Right renal pelvis (tissue), 4 donors: ENCODE measurements at places on chromosomes 13 and 19. TPM values are rescaled to one million over a fixed set of nuclear protein-coding genes. Genes with fewer than 3 reads are reported as not detected.

GRCh38 chr19:33301900-33302174 lies 497 bp downstream of the CEBPA start:
- DNase-seq, result no peak

Gene LHB
- not detected for polyA plus RNA-seq

DNA sequence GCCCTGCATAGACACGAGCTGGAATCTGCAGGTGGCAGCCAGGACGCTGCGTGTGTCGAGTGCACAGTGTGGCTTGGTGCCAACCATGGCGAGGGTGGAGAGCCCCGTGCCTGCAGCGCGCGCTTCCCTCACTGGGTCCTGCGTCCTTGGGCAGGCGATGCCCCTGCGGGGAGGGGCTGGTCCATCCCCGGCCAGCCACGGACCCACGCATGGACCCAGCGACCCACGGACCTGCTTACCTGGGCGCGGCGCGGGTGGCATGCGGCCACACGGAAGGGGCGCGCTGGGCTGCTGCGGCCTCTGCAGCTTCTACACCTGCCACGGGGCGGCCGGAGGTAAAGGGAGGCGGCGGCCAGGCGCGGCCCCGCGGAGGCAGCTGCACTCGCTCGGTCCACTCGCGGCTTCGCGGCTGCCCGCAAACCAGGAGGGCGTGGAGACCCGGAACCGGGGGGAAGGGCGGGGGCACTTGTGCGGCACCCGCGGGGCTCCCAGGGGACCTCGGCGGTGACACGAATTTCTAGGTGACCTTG lies 569 bp upstream of the MCF2L start:
- DNase-seq, result no peak

- no peak for DNase-seq
These were observed 24.2 kb upstream of the GATAD2A start for GRCh38 chr19:19381007-19381926.

Gene CARS2
- polyA plus RNA-seq, result 59.5 TPM

DNA sequence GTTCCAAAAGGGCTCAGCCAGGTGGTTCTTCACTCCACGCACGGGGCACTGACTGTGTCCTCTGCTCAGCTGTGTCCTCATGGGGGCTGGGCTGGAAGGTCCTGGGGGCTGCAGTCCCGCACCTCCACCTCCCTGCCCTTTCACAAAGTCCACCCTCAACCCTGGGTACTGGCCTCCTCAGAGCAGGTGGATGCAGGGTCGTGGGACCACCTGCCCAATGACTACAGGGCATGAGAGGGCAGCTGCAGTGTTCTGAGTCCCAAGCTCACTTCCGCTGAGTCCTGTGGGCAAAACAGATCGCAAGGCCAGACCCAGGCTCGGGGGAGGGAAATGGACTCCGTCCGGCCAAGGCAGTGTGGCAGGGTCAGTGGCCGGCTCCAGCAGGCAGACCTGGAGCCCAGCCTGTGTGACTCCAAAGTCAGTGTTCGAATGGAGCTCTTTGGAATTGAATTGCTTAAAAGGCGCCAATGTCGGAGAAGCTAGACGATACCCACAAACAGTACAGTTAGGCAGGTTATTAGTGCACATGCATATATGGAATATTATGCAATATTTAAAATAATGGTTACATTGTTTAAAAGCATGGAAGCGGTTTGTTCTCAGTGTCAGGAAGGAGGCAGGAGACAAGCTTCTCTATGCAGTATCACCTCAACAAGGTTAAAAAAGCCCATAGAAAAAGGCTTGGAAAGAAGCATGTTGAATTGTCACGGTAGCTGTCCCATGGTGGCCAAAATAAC lies 54.8 kb downstream of the MCF2L start:
- DNase-seq, result no peak

GRCh38 chr13:30845297-30846214 lies 60.5 kb upstream of the MEDAG start:
- DNase-seq, result no peak

- no peak for DNase-seq
These were observed 1048.6 kb downstream of the PCDH17 start for GRCh38 chr13:58680115-58680514.

Gene SEMA6B
- polyA plus RNA-seq, result 3.5 TPM

DNA sequence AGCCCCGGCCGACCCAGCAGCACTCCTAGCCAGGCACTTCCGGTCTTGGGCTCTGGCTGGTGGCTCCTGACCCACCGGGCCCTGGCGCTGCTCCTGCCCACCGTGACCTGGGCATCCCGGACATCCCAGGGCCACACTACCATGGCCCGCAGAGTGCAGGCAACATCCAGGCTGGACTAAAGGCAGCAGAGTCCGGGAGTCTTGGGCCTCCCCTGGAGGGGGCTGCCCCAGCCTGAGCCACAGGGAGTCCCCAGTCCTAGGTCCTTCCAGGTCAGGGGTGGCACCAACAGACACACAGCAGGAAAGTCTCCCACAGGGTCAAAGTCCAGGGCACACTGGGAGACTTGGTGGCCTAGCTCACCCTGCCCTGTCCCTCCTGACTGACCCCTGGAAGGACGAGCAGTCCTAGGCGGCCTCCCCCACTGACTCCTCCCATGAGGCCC lies 10.8 kb downstream of the LSM4 start:
- no peak for DNase-seq

Gene ETV2
- 1.6 TPM for polyA plus RNA-seq

GRCh38 chr19:709196-709964 lies 645 bp downstream of the PALM start:
- DNase-seq, result no peak

DNA sequence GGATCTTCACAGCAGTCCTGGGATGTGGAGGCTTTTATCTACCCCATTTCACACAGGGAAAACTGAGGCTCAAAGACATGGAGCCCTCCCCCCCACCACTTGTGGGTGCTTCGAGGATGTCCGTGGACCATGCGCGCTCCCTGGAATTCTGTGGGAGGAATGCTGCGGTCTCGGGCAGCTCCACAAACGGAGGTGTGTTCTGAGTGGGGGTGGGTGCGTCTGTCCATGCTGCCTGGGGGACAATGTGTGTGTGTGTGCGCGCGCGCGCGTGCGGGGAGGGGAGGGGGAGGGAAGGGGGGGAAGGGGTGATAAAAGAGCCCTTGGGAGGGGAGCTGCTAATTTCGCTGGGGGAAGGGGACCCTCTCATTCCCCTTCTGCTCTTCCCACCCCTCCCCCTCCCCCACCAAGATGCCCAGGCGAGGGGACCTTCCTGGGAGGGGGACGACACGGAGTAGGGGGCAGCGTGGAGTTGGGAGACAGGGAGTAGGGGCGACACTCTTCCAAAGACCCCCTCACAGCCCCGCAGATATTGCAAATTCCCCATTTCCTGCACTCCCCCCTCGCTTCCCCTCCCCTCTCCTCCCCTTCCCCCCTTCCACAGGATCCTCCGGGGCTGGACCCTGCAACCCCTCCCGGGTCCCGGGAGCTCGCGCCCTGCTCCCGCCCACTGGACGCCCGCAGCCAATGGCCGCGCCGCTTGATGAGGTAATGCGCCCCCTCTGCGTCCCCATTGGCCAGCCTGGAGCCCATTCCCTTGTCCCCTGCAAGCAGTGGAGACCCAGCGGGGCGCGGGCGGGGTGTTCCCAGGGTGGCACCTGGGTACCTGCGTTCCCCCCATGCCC lies 18.9 kb upstream of the ZNRF4 start:
- DNase-seq, result peak; percentile 47

DNA sequence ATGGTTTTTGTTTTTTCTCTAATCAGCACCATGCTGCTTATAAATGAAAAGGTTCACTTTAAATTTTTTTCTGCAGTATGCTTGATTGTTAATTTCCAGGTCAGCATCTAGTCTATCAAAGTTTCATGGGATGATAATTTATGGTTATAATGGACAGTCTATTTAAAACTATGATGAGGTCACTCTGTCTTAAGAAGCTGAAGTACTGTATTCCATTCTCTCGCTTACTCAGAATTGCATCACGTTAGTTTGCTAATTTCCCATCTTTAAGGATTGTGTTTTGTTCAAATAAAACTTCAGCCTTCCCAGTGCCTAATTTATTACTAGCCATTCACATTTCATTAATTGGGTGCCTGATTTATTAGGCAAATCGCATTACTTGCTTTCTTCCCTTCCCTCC lies 94.3 kb downstream of the GPC6 start:
- DNase-seq, result no peak

DNA sequence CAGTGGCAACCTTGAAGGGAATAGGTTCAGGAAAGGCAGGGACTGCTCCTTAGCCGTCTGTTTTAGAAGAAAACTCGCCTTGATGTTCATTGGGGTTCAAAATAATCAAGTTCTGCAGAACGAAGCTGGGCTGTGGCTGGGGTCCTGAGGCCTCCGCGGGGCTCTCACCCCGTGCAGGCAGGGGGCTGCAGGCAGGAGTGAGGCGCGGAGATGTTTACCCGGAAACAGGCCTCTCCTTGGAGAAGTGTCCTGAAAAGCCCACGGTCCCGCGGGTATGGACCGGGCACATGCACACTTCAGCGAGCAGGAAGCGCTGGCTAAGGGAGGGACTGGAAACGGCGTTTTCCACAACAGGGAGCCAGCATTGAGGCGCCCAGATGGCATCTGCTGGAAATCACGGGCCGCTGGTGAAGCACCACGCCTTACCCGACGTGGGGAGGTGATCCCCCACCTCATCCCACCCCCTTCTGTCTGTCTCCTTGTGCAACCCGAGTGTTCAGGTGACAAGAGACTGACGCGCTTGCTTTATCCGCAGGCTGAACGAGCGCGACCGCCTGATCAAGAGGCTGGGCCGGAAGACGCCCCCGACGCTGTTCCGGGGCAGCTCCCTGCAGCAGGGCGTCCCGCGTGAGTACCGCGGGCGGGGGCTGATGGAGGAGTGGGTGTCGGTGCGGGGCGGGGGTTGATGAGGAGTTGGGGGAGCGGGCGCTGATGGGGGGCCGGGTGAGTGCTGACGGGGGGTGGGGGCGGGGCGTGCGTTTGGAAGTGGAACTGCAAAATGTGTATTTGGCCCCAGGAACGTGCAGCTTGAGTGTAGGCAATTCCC lies 39.6 kb downstream of the SHISA2 start:
- no peak for DNase-seq

GRCh38 chr13:63643543-63643942 lies 2227.9 kb upstream of the PCDH20 start:
- no peak for DNase-seq

Gene MCEMP1
- 0.11 TPM for polyA plus RNA-seq

DNA sequence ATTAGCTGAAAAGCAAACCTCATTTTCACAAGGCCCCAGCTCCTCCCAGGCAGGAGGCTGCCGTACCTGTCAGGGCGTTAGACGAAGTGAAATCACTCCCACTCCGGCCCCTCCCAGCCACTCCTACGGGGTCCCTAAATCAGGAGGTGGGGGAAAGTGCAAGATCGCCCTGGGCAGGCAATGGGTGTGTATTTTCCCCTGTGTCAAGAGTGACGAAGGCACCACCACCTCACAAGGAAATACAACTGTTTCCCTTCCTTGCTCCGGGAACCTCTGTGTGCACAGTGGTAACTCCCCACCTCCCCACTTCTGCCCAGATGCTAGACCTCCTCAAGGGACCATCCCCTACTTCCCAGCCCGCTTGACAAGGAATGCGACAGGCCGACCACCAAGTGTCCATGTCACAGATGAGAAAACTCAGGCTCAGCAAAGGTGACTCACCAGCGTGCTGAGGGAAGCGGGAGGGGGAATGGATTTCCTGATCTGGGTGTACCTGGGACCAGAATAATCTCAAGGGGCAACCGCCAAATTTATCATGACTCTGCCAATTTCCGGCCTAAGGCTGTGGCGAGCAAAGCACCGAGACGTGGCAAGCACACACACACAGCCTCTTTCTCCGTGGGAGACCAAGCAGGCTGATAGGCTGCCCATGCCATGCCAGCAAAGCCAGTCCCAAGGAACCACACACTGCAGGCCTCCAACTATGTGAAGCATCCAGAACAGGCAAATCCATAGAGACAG lies 7.3 kb downstream of the PPP6R1 start:
- no peak for DNase-seq
